ENCODE measurements at places on chromosomes 3 and 15.

DNA sequence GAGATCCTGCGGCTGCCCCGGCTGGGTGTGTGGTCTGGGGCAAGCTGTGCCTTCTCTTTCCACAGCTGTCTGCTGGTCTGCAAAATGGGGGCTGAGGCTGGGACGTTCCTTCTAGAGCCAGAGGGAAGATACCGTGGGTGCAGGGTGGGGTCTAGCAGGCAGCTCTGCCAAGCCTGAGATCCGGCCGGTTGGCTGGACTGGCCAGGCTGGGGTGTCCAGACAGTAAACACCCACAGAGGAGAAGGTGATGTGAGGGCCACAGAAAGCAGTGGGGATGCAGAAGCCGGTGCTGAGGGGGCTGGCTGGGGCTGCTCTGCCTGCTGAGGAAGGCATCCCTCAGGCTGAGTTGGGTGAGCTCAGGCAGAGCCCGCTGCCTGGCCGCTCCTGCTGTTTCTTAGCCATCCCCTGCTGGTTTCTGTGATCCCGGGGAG, 46.1 kb downstream of the FBLN2 start:
- DNase-seq: peak; percentile 46

- no peak for DNase-seq
Observed at GRCh38 chr3:11019116-11019819, 26.7 kb downstream of the SLC6A1 start.

GRCh38 chr15:91522605-91523332, 330.7 kb upstream of the SLCO3A1 start:
- DNase-seq: no peak

DNA sequence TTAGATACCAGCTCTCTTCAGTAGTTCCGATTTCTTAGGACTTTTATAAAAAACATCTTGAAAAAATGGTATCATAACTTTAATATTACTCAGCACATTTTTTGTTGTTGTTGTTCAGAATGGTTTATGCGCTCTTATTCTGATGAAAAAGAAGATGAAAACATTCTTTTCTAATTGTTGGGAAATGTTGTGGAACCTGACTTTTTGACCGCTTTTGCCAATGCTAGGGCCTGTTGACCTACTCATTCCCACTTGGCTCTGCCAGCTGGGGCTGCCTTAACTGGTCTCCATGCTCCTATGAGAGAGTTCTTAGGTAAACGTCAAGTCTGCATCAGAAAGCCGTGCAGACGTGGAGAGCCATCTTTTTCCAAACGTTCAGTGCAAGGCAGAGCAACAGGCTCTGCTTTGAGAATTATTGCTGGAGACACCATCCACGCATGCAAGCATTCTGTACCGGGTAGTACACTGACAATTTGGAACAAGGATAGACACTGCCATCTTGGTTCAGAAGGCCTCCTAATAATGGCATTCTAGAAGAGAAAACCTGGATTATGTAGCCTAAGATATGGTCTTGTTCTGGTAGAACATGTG, 176.8 kb downstream of the GHSR start:
- no peak for DNase-seq

GRCh38 chr3:177150970-177151627, 46.2 kb downstream of the TBL1XR1 start:
- no peak for DNase-seq

- DNase-seq: no peak
Observed at GRCh38 chr3:115388166-115388565, 235.1 kb upstream of the GAP43 start.

- no peak for DNase-seq
Observed at GRCh38 chr3:38560996-38561717, 65.0 kb downstream of the EXOG start.

DNA sequence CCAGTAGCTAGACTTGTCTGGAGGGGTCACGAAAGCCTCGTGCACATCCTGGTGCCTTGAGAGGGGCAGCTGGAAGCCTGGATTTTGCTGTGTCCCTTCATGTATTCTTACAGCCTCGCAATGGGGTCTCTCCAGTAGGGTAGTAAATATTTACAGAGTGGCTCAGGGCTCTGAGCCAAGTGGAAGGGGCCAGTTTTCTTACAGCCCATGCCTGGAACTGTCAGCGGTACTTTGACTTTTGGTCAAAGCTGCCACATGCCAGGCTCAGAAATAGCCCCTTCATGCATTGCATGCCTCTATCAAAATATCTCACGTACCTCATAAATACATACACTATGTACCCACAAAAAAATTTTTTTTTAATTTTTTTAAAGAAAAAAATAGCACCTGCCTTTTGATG, 119.2 kb downstream of the OSBPL10 start:
- no peak for DNase-seq

DNA sequence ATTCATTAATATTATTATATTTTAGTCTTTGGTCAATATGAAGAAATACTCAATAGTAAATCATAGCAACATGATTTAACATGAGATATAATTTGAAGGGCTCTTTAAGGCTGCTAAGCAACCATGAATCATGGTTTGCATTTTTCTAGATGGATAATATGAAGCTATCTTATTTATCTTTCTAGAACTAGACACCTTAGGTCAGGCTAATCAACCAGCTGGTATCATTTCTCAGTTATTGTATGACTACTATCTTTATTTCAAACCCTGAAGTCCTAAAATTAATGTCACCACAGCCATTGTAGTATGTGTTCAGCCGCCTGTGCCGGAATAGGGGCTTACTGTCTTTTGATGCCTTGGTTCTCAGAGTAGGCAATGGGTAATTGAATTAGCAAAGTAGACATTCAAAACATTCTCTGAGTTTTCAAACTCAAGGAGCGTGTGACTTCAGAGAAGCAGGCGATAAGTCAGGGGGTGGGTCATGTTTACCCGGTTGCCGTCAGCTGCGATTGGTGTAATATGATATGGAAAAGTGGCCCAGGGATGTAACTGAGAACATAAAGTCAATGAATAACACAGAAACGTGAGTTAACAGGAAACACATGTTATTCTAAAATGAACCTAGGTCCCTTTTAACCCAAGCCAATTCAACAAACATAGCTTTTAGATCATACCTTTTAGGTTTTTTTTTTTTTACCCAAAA, 93.4 kb upstream of the CTDSPL start:
- DNase-seq: peak; percentile 60

DNA sequence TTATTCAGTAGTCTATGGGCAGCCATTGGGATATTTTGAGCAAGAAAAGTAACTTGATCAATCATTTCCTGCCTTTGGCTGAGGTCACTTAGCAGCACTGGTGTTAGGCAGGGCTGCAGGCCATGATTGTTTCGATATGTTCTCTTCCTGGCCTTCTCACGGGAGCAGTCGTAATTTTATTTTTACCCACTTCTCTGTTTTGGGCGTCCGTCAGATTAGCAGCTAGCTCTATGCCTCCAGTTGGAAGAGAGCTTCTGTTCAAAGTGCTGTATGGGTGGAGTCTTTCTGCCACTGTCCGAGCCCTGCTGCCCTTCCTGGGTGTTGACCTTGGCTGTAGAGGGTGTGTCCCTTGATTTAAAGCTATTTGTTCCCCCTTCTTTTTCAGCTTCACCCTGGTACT, 123.4 kb upstream of the ROPN1 start:
- no peak for DNase-seq

- no peak for DNase-seq
Observed at GRCh38 chr3:189512821-189513220, 118.4 kb upstream of the TP63 start.

DNA sequence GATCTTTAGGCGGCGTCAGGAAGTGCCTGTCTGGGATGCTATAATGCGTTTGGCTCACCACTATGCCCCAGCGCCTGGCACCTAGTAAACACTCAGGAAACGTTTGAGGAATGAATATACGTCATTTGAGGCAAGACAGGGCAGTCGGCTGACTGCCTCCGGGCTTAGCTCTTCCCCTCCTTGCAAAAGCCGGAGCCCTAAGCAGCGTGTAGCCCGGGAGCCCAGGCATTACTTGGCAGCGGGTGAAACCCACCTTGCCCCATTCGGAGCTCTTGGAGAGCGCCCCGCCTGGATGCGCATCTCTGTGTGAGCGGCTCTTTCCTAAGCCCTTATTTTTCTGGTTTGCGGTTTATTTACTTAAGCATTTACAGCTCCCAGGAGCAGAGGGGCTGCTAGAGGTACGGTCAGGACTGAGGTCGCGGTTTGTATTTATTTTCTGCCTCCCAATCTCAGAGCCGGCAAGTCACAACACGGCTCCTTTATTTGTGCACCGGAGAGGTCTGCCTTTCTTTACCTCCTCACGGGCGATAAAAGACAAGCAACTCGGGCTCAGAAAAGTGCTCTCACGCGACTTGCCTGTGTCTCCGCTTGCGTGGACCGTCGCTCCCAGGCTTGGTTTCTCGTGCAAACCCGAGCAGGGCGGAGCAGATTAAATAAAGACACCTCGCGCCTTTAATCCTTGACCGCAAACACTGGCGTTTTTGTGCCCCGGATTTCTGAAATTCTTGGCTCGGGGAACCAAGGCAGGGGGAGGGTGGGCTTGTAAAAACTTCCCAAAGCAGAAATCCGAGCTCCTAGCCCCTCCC, 737 bp upstream of the ITPR1 start:
- DNase-seq: peak; percentile 34
